NCI-H1436 treated with DMSO at 0.1 percent for 48 hours (cell line): ENCODE measurements at places on chromosomes 3 and 15.

DNA sequence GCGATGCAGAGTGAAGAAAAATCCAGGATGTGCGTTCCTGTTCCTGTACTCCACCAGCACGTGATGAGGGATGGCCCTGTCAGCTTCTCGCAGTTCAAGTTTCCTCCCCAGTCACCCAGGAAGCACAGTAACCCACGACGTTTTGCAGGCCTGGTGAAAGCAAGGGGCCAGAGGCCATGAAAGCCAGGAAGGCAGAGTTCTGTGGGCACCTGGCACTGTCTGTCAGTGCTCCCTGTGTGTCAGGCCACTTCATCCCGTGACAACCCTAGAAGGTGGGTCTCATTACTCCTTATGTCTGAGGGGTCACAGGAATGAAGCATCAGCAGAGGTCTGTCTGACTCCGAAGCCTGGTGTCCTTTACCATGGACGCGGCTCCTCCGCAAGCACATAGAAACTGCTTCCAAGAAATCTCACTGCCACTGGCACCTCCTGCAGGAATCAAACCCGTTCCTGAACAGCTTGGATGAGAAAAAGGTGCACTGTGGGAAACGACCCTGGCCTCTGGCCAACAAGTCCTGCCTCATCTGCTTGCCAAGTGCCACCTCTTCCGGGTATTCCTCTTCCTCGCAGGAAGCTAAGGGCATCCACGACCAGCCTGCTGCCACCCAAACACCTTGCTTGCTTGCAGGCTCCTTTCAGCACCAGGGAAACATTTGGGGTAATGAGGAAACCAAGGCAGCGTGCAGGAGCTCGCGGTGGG is 14.6 kb downstream of the RAB43 start:
- no peak for DNase-seq

- DNase-seq, result no peak
These were observed 45.9 kb downstream of the SUMF1 start for GRCh38 chr3:4421121-4421520.

DNA sequence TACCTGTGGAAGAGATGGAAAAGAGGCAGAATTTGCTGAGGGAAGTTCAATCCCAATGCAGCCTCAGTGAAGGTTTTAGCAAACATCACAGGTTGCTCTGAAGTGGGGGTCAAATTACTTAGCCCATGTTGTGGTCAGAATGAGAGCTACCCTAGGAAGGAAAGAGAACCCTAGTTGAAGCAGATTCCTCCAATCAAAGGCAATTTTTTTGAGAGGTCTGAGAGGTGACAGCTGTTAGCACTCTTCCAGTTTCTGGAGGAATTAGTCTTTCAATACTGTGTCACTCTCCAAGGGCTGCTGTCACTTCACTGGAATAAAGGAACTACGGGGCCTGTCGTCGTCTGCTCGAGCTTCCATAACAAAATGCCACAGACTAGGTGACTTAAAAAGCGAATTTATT is 584.2 kb upstream of the DPPA4 start:
- DNase-seq, result no peak

- DNase-seq, result no peak
These were observed 405 bp downstream of the NPRL2 start for GRCh38 chr3:50350213-50350526.

- DNase-seq, result no peak
These were observed 87.6 kb downstream of the FOXP1 start for GRCh38 chr3:71495708-71496472.

- DNase-seq, result no peak
These were observed 587.9 kb downstream of the GBE1 start for GRCh38 chr3:81173514-81173913.

DNA sequence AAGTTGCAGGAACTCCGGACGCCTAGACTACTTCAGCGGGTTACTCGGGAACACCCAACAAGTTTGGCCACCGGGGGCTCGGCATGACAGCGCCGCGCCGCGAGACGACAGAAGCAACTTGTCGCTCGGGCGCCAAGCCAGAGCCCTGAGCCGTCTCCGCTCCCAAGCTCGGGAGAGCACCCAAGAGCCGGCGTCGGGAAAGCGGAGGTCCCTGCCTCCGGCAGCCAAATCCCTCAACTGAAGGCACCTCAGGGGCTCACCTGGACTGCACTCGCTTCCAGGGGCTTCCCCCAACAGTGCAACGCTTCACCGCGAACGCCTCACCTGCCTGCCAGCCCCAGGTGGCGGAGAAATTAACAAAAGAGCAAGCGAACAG is 640 bp downstream of the MB21D2 start:
- no peak for DNase-seq

DNA sequence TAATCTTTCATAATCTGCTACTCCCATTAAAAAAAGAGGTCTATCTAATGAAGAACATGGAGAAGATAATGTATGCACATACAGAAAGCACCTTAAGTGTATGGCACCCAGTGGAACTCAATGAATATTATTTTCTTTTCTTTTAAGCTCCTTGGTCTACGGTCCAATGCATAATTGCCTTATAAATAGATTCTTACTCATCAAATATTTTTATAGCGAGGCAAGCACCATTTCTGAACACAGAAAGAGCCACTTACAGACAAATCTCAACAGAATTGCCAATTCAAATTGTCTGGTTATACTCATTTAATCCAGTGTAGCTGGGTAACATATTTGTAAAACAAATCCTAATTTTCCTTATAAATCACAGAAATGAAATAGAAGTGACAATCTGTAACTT is 6.3 kb downstream of the PDZRN3 start:
- DNase-seq, result no peak

- no peak for DNase-seq
These were observed 23.2 kb downstream of the ZBED2 start for GRCh38 chr3:111571907-111572460.

- no peak for DNase-seq
These were observed 479.4 kb downstream of the ZNF385D start for GRCh38 chr3:21271606-21272016.

GRCh38 chr15:79027532-79028410 is 62.8 kb downstream of the RASGRF1 start:
- DNase-seq, result no peak

GRCh38 chr3:159170436-159171003 is 368.7 kb downstream of the MFSD1 start:
- DNase-seq, result no peak

DNA sequence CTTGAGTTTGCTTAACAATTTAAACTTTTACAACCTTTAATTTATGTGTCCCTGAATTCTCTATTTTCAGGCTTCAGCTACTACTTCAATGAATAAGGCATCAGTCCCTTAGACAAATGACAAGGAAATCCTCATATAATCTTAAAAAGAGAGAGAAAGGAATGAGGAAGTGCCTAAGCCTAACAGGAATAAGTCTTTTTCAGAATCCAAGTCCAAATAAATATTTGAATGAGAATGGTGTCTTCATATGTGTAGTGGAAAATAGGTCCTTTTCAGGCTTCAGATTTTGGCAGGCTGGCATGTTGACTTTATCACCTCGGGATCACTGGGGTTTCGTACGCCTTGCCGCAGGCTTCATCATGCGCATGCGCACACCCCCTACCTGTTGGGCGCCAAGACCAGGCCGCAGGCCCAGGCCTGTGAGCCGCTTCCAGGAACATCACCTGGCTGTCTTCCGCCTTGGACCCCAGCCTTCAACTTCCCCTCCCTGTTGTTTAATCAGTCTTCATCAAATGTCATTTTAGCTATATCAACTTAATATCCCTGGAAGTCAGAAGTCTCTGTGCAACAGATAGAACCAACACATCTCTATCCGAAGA is 334.5 kb downstream of the SOX2 start:
- DNase-seq, result no peak

GRCh38 chr15:39640665-39641064 is 59.8 kb downstream of the THBS1 start:
- no peak for DNase-seq
